ENCODE measurements at places on chromosomes 16 and 17.
A peak's percentile ranks its signal among the peaks of the same experiment; 100 is the strongest.

- no peak for DNase-seq
Measured at GRCh38 chr17:76447931-76448652, 4.9 kb downstream of the UBE2O start.

DNA sequence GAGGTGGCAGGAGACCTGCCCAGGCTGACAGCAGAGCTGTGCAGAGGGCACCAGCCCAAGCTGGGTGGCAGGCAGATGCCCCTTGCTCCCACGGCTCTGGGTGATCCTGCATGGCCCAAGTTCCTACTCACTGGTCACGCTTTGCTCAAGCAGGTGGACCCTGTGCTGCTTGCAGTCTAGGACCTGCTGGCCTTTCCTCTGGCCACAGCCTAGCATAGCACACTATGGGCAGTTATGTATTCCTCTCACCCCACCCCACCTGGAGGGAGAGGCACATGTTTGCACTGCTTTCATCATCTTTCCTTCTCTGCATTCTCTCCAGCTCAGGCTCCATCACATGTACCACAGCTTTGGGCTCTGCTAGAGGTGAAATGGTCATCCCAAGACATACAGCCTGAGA, 19.6 kb upstream of the SREBF1 start:
- DNase-seq, result no peak

- DNase-seq, result no peak
Measured at GRCh38 chr16:79798416-79799053, 198.0 kb upstream of the MAF start.

DNA sequence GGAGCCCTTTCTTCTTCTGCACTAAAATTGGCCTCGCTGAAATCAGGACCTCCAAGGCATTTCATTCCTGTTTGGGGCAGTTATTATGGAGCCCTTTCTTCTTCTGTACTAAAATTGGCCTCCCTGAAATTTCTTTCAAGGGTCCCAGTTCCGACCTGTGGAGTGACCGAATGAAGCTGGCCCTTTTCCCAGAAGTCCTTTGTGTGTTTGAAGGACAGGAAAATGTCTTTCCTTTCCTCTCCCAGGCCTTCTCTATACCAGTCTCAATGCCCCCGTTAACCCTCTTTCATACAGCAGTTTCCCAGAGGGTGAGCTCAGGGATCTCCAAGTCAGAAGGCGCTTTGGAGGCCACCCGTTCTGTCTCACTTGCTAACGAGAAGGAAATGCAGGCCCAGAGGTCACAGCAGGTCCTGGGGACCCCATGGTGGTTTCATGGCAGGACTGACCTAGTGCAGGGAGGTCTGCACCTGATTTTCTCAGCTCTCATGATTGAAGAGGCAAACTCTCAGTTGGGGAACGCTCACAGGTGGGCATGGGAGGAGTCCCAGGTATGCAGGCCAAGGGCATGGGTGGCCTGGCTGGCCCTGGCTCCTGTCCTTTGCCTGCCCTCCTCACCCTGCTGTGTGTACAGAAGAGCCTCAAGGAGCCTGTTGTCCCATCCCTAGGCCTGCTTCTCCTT, 37.1 kb upstream of the DOC2B start:
- DNase-seq, result no peak

GRCh38 chr17:1511756-1512321, 4.6 kb downstream of the INPP5K start:
- DNase-seq, result no peak

DNA sequence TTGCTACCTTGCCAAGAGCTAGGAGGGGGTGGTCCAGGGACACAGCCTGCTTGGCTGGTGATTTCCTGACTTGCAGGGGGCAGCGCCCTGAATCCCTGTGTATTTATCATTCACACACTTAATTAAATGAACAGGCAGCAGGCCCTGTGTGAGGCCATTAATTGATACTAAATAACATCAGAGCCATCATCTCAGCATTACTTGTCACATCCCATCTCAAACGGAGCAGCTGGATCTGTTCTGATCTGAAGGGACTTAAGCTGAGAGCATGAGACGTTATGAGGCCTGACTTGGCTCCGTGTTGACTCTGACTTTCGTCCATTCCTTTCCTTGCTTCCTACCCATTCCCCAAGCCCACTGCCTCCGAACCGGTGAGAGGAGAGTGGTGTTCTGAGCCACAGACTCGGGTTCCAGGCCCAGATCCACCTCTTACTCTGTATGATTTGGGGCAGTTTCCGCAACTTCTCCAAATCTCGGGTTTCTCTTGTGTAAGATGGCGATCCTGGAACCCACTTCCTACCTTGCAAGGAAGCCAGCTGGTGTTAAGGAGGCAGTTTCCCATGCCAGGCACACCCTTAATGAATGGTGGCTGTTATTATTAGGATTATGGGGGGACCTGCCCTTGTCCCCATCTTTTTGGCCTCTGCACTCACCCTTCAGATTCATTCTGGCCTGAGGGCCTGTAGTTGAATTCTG, 33.8 kb downstream of the CACNA1G start:
- DNase-seq, result no peak

- DNase-seq, result no peak
Measured at GRCh38 chr16:6284731-6285130, 1047.9 kb upstream of the RBFOX1 start.

DNA sequence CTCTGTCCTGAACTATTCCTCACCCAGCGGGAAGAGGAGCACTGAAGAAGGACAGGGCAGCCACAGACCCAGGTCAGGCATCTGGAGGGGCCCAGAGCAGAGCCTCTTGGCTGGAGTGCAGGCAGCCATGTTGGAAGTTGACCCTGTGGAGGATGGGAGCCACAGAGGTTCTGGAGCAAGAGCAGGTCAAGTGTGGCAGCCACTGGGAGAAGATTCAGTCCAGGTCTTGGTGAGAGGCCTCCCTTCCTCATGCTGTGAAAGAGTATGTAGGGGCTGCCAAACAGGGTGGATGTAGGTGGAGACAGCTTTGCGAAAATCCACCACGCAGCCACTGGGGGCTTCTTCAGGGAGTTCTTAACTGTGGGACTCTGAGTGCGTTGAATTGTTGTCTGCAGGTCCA, 590 bp upstream of the CD79B start:
- DNase-seq, result no peak

DNA sequence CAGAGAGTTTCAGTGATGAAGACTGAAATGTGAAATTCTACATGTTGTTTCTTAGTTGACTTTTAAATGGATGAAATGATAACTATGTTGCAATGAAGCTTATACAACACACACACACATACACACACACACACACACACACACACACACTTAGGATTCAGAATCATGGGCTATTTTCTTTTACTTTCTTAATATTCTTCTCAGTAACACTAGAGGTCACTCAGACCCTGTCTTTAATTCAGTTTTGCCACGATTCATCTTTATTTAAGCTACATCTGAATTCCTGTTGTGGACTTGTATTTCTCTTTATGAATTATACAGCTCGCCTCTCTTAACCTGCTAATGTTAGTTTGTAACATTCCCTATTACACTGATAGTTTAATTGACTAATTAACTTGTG, 109.6 kb upstream of the GOT2 start:
- DNase-seq, result peak; percentile 31

DNA sequence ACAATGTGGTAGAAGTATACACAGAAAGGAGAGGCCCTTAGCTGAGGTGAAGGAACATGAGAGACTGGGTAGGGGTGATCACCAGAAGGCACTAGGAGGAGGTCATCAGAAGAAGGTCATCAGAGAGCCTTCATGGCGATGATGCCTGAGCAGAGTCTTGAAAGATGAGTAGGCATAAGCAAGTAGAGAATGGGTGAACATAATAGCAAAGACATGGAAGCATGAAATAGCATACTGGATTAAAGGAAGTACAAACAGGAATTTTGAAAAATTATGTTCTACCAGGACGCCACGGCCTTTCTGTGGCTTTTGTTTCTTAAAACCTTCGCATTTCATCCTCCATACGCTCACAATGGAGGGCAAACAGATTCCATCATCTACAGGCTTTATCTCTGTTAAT, 2.9 kb downstream of the IKZF3 start:
- no peak for DNase-seq

DNA sequence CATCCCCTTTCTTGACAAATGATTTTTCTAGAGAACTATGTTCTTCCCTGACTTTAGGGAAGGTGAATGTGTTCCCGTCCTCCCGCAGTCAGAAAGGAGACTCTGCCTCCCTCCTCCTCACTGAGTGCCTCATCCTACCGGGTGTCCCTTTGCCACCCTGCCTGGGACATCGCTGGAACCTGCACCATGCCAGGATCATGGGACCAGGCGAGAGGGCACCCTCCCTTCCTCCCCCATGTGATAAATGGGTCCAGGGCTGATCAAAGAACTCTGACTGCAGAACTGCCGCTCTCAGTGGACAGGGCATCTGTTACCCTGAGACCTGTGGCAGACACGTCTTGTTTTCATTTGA, 7.4 kb downstream of the NAT9 start:
- DNase-seq, result no peak

DNA sequence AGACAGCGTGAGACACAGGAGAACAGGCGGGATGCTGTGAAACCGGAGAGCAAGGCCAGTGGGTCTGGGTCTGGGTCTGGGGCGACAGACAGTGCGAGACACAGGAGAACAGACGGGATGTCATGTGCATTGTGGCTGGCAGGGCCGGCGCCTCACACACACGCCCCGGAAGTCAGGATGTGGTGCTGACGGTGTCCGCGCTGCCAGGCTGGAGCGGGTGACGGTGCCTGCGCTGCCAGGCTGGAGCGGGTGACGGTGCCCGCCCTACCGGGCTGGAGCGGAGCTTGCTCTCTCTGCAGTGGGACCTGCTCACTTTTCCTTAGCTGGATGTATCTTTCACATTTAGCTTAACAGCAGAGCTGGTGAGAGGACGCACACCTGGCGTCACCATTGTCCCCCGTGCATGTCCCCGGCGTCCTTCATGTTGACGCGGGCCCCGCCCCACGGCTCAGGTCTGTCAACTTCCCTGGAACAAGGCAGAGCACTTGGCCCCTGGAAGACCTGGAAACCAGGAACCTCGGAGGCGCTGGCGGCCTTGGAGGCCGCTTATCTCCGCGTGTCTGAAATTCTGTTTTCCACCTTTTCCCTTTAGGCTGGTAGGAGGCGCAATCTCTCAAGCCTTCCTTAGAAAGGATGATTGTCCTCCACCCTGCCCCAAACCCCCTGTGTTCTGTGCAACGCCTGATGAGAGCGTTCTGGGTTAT, 43.0 kb upstream of the ZNF750 start:
- DNase-seq, result no peak

DNA sequence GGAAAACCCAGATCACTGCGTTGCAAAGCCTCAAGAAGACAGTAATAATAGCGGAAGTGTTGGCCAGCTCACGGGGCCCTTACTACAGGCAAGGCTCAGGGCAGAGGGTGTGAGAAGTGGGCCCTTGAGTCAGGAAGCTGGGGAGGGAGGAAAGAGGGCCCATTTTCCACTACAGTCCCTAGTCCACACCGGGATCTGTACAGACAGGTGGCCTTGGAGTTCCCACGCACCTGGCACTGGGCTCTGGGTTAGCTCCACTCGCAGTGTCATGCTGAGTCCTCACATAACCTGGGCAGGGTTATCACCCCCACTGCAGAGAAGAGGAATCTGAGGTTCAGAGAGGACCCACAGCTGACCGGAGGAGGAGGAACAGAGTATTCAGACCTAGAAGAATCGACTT, 16.8 kb upstream of the MTSS2 start:
- DNase-seq, result peak; percentile 70

DNA sequence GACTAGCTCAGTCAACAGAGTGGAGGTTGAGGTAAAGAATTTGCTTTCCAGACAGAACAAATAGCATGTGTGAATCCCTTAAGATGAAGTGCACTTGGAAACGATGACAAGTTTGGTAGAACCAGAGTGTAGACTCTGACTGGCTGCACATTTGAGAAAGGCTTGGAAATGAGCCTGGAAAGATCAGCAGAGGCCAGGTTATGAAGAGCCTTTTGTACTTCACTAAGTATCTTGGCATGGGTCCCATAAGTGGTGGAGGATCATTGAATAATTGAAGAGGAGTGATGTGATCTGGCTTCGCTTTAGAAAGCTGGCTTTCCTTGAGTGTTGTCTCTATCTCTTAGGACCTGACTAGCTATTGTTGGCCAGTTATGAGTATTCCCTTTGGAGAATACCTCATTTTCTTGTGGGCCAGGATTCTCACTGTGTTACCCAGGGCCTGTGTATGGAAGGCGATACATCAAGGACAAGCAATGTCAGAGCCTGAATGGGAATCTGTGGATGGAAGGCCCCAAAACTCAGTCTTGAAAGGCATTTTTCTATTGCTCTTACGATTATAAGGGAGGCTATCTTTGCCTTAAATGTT, 329.8 kb downstream of the UTP18 start:
- DNase-seq, result no peak

GRCh38 chr16:82440336-82440735, 186.4 kb upstream of the CDH13 start:
- no peak for DNase-seq

GRCh38 chr16:54977211-54977610, 46.5 kb downstream of the IRX5 start:
- DNase-seq, result no peak
